ENCODE measurements at places on chromosomes 1 and 21.
A peak's percentile ranks its signal among the peaks of the same experiment; 100 is the strongest.

DNA sequence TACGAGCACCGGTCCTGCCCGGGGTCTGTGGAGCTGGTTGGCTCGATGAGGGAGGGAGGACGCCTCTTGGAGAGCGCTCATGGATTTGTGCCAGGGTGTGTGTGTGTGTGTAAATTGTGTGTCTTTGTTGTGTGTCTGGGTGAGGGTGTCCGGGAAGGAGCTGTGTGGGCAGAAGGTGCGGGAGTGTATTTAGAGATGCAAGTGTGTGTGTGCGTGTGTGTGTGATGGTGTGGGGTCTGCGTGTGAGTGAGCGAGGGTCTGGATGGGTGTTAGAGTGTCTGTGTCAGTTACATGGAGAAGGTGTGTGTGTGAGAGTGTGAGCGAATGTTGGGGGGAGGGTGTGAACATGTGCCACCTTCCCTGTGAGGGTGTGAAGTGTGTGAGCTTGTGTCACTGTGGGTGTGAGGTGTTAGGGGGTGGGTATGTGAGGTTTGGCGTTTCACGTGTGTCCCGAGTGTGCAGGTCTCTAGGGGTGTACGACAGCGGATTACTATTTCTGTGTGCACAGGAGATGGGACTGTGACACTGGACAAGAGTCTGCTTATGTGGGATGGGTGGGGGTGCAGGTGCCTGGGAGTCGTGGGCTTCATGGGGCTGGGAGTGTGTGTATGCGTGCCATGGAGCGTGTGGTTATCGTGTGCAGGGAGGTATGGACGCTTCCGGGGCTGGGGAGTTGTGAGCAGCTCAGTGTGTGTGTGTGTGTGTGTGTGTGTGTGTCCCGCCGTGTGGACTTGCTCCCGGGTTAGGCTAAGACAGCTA is 880 bp downstream of the IGSF21 start:
- peak; percentile 70 for DNase-seq

GRCh38 chr1:14735841-14736240 is 137.4 kb downstream of the KAZN start:
- no peak for DNase-seq

DNA sequence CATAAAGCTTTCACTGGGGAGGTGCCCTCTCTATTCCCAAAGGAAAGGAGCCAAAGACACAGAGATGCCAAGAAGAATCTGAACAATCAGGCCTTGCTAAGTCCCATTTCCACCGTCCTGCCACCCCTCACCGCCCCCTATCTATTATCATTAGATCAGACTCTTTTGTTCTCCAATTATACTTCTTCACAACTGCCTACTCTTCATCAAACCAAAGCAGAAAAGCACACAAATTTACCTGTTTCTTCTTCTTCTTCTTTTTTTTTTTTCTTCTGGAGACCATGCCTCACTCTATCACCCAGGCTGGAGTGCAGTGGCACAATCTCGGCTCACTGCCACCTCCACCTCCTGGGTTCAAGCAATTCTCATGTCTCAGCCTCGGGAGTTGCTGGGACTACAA is 43.1 kb upstream of the ARHGEF10L start:
- DNase-seq, result no peak

DNA sequence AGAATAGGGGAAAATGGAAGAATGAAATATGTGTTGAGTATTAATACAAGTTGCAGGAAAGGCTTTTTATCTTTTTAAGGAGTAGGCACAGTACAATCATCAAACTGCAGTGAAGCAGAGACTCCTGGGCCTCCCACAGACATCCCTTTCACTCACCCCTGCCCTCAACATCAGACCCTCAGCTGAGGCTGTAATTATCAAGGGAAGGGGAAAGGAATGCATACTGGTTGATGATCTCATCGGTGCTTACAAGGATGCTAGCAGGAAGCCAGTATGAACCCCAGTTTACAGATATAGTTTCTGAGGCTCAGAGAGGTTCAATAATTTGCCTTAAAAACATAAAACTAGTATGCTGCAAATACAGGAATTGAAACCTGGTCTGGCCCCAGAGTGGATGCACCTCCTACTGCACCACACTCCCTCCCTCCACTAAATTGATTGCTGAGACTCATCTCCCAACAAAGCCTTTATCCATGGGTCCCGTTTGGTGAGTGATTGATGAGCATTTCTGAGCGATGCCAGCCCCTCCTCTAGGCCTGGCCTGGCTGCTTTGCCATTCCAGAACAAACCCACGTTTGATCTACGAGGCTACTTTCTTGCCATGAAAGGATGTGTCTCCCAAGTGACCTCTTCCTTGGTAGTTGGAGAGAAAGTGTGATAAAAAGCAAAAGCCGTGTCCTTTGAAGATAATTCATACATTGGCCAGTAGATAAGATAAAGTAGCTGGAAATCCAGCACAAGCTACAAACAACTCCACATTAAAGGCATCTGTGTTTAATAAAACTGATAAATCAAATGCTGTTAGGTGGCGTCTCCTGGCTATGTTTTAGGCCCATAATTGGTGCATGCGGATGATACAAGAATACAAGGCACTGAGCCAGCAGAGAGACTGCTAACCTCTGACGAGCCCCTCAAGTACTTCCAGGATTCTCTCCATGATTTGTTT is 233.9 kb upstream of the CAMK1G start:
- no peak for DNase-seq

DNA sequence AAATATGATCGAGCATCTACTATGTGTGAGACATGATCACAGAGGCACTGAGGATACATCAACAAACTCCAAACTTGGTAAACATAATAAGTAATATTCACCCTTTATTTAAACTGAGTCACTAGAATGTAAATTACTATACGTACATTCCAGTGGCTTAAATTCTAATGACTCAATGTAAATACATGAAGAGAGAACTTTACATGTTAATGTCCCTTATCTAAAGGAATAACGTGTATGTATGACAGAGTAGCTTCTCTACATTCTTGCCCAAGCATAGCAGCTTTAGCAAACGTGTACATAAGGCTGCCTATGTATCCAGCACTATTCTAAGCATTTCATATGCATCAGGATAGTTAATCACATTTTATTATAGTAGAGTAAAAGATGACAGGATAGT is 111.8 kb upstream of the CYYR1 start:
- DNase-seq, result no peak

DNA sequence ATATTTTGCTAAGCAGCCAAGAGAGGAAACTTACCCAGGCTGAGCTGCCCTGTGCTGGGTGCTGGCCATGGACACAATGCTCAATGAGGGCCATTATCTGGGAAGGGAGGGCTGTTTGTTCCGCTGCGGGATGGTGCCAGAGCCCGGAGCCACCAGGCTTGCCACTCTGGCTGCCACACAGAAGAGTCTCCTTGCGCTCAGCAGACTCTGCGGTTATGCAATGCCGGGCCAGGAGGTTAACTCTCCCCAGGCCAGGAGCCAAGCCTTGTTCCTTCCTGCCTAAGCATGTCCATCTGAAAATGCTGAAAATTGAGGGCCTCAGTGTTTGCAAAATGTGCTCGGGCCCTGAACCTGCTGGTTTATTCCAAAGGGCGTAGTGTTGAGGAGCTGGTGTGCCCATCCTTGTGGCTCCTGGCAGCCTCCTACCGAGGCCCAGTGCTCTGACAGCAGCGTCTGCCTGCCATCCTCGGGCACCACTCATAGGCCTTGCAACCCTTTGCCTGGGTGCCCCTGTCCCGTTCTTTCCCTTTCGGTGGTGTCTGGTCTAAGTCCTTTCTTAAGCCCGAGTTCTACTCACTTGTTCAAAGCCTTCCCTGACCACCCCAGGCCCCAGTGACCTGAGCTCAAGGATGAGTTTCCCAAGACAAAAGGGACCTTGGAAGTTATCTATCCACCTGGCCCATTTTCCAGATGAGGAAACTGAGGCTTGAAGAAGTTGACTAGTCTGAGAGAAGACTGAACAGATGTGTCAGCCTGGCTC is 133.8 kb upstream of the EDN2 start:
- DNase-seq, result no peak

DNA sequence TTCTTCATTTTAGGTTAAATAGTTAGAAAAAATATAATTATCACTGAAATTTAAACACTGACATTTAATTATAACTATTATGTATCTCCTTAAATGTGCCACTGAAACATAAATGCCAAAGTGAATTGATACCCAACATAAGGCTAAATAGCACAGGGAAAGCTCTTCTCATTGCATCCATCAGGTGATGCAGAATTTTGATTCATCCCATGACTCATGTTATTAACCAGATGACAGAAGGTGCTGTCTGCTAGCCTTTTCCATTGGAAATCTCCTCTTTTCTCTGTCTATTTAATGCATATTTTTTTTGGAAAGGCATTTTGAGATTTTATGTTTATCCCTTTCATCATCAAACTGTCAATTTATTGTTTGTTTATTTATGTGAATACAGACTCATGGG is 136.8 kb downstream of the KCNK2 start:
- no peak for DNase-seq

DNA sequence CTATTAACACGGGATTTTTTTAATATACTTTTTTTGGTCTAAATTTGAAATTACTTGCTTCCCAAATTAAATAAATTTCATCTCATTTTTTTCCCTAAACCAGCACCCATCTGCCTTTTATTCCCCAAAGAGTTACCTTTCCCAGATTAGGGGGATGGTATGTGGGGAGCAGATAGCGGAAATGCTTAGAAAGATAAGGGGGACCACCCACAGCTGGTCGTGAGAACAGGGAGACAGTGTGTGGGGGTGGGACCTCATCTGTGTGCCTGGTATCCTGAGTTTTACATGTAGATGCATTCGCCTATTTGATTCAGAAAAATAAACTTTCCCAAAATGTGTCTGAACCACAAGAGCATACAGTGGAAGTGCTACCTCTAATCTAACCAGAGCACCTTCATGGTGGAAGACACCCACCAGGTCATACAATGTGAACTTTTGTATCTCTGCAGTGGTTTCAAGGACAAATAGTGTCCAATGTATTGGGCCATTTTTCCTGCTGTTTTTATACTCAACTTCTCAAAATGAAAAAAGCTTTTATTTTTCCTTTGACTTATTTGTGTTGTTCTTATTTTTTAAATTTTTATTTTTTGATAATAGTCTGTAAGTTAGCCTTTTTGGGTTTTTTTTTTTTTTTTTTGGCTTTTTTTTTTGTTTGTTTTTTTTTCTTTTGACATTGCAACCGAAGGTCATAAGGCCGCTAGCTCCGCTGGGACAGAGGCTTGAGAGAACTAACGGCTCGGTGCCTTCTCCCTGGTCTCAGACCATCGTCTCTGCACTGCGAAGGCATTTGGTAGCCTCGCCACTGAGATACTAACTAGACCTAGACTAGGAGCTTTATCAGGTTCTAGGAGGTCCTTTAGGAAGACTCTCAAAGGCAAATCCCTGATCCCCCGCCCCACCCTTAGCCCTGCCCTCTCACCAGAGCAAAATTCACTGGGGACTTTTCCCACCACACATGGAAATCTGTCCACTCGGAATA is 263.2 kb downstream of the TM2D1 start:
- no peak for DNase-seq

- no peak for DNase-seq
These were observed 29.9 kb upstream of the HJV start for GRCh38 chr1:146051452-146051851.

DNA sequence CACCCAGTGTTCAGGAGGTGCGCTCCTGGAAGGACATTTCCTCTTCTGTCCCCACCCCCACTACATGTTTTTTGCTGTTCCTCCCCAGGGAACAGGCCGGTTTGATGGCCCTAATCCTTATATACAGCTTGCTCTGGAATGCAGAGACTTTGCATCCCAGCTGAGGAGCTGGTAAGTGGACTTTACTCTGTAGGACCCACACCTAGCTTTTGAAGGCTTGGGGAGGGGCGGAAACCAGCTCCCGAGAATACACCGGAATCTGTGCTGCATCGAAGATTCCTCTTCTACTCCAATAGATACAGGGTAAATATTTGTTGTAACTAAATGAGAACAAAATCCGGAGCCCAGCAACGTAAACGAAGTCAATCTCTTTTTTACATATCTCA is 1.2 kb upstream of the CGN start:
- DNase-seq, result no peak

GRCh38 chr1:58780836-58781452 is 2.9 kb downstream of the JUN start:
- no peak for DNase-seq

- no peak for DNase-seq
These were observed 76.7 kb downstream of the USH2A start for GRCh38 chr1:216346526-216346925.

- peak; percentile 48 for DNase-seq
These were observed 123.2 kb downstream of the SLC30A10 start for GRCh38 chr1:219805191-219805590.
